CD4-positive, alpha-beta T cell treated with Interleukin-15 for 4 hours (primary cell): ENCODE measurements at places on chromosomes 11 and 22.

DNA sequence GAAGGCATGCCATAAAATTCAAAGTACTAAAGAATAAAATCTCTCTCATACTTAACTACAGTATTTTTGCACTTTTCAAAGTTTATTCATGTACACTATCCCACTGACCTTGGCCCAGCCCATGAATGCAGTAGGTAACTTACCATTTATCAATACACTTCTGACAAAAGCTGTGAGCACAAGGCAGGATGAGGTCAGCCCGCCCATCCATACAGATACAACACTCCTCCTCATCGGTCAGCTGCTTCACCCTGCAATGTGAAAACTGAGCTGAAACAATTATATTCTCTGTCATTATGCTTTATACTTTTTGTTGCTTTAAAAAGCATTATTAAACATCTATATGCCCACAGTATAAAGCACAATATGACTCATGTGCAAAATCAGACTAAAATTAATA lies 22.1 kb downstream of the RNF141 start:
- no peak for DNase-seq

- no peak for DNase-seq
Measured at GRCh38 chr22:23574877-23575276, 5.2 kb downstream of the IGLL1 start.

GRCh38 chr11:65593518-65594414 lies 1.8 kb downstream of the KCNK7 start:
- peak; percentile 50 for DNase-seq

GRCh38 chr11:92329646-92330045 lies 105.0 kb downstream of the FAT3 start:
- DNase-seq, result no peak

DNA sequence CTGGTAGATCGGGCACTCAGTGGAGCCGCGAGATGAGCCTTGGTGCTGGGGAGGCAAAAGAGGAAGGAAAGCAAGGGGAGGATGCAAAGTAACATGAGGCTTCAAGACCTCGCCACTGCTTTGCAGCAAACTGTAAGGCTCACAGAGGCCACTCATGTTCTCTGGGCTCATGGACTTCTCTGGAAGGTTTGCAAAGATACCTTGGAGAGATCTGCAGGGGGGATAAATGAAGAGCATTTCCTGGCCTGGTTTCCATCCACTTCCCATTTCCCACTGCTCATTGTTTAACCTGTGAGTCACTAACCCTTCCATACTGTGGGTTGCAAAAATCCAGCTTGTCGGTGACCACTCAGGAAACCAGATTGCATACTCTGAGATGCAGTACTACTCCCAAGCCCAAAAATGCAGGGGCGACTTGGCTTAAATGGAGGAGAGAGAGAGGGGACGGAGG lies 38.5 kb downstream of the OSBP2 start:
- no peak for DNase-seq

DNA sequence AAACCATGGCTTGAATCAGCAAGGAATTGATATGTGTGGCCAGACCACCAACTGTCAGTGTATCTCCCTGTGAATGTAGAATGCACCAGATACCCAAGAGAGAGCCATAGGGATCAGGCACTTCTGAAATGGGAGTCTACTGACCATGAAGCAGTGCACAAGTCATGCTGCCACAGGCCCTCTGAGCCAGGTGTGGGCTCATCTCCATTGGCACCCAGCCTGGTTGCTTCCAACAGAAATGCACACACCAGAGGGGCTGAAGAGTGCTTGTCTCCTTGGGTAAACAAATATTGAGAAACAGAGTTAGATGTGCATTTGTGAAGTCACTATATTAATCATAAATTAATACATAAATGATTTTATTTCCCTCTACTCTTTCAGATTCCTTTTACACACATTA lies 28.4 kb upstream of the PANX1 start:
- no peak for DNase-seq

GRCh38 chr11:102580185-102580951 lies 44.8 kb downstream of the MMP20 start:
- no peak for DNase-seq

- no peak for DNase-seq
Measured at GRCh38 chr11:18703001-18703763, 4.6 kb downstream of the TMEM86A start.

- no peak for DNase-seq
Measured at GRCh38 chr11:94481342-94481741, 12.3 kb downstream of the MRE11 start.

DNA sequence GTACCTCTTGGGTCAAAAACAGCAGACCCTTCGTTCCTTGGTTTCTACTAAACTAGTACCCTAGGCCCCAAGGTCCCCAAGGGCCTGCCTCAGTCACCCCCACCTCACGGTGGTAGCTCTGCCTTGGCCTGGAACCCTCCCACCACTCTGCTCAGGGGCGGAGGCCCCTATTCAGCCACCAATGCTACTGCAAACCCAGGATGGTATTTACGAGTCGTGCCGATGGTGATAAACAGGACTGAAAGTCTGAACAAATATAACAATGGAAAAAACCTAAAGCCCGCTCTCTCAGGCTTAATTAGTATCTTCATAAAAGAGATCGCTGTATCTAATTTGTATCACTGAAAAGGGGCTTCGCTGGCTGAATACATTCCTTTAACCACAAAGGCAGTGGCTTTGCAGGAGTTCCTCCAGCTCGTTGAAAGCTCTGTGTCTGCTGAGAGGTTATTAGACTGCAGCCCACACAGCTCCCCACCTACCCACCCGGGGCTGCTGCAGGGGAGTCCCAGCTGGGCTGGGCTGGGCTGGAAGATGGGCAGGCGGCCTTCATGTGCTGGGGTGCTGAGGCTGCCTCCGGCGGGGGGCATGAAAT lies 15.2 kb downstream of the SHISAL1 start:
- DNase-seq, result no peak

DNA sequence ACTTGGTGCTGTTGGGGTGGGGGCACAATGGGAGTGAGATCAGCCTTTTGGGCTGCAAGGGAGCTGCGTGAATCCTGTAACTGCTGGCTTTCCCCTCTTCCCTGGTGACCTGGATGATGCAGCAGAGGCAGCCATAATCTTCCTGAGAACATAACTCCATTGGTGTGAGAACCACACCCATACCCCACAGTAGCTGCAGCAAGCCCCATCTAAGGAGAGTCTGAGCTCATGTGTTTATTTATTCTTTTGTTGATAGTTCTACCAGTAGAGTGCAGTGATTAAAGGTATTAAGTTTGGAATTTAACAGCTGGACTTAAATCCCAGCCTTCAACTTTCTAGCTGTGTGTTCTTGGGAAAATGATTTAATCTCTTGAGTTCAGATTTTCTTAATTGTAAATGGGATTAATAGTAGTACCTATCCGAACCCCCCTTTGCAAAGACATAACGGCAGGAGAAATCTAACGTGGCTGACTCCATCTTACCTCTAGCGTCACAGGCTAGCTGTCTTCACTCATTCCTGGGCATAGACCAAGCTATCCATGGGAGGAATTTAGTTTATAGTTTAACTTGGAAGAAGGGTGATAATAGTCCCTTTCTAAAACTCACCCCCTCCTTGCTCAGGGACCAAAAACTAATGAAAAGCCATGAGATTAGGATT lies 385.0 kb upstream of the DDI1 start:
- DNase-seq, result no peak

DNA sequence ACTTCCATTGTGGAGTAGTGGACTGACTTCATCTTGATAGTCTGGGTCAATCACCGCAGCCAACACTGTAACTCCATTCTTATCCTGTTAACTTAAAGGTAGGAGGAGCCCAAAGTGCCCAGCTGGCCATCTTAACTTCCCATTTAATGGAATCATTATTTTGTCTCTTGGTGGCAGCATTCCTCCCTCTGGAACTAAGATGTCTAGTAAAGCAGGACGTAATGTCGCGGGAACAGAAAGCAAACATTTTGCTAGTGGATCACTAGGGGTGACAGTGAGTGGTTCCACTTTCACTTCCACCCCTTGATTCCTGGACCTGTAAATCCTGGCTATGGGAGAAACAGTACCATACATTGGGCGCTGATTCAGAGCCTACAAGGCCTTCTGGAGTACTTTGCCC lies 71.4 kb downstream of the GAB4 start:
- DNase-seq, result no peak

DNA sequence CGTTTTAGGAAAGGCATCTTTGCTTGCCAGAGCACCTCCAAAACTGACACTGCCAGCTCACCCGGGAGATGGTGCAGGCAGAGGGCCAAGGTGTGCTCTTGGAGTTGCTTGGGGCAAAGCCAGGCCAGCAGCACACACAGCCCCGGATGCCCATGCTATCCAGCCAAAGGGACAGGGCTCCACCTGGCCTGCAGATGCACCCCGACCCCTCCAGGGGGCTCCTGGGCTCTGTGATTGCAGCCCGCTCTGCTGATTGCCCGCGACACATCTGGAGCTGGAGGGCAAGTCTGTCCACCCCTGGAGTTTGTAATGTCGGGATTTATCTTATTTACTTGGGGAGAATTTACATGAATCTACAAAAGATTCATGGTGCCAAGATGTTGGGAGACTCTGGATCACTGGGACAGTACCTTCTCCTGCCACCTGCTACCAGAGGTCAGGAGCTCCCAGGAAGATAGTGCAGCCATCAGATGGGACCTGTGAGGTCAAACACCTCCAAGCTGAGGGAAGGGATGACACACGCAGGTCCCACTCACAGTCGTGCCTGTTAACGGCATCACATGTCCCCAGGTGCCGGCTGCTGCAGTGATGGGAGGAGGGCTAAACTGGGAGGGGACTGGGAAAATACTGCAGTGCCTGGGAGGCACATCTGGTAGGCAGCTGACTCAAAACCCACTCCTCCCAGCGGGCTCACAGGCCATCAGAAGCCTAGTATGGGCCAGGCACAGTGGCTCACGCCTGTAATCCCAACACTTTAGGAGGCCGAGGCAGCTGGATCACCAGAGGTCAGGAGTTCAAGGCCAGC lies 17.2 kb downstream of the CBX7 start:
- peak; percentile 40 for DNase-seq

- no peak for DNase-seq
Measured at GRCh38 chr22:28791841-28792490, 8.4 kb downstream of the XBP1 start.

- no peak for DNase-seq
Measured at GRCh38 chr22:48088926-48089536, 1326.6 kb downstream of the TBC1D22A start.

- no peak for DNase-seq
Measured at GRCh38 chr11:44324222-44324621, 14.3 kb upstream of the ALX4 start.

- no peak for DNase-seq
Measured at GRCh38 chr11:40183073-40184064, 1276.1 kb downstream of the LRRC4C start.

DNA sequence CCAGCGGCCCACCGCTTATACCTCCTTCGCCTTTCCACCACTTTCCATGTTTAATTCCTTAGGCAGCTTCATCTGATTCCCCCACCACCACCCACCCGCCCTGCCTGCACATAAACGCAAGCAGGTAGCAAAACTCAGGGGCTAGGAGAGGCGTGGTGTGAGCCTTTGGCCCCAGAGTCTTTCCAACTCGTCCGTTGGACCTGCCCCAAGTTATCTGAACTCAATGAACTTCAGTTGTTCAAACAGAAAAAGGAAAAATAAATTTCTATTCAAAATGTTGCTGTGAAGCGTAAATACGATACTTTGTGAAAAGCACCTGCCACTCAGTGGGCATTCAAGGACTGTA lies 814 bp upstream of the CDON start:
- no peak for DNase-seq

- DNase-seq, result no peak
Measured at GRCh38 chr11:117477721-117478120, 150.1 kb downstream of the CEP164 start.
